Prostate gland (tissue), 2 donors: ENCODE measurements at places on chromosomes 11 and 22. TPM values are rescaled to one million over a fixed set of nuclear protein-coding genes. Genes with fewer than 3 reads are reported as not detected.

TRIM29 gene
- 73.7 TPM for total RNA-seq

ELP4 gene
- 23.0 TPM for total RNA-seq

SAA1 gene
- total RNA-seq = 64.1 TPM

OR5B21 gene
- total RNA-seq = not detected

THY1 gene
- 39.7 TPM for total RNA-seq

AP5B1 gene
- 18.8 TPM for total RNA-seq

MYRF gene
- 0.77 TPM for total RNA-seq

SMTNL1 gene
- total RNA-seq = 1.4 TPM

FGF3 gene
- total RNA-seq = not detected

OR52I2 gene
- not detected for total RNA-seq

SLC22A12 gene
- not detected for total RNA-seq

SLC25A1 gene
- 79.1 TPM for total RNA-seq

DNA sequence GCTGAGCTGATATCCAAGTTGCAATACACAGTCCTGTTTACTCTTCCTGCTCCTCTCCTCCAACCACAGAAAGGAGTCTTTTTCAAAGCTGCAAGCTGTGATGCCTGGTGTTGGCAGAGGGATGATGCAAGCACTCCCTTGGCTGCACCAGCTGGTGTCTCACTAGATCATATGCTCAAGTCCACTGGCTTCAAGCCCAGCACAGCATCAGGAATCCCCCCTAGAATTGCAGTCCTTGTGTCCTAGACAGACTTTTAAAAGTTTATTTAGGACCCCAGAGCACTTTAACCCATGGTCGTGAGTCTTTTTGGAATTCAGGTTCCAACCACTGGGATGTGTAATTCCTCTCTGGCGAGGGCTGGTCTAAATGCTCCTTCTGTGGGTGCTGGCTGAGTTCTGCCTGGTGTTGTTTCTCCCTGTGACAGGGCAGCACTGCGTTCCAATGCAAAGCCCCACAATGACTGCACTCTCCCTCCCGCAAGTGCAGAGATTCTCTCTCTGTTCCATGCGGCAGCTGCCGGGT, 1.9 kb upstream of the HEPN1 start:
- H3K4me3 ChIP-seq = no peak overlapping the region
- no peak overlapping the region for H3K27ac ChIP-seq
- H3K4me1 ChIP-seq = no peaks in the 10 kb centered on the region
- no peaks in the 10 kb centered on the region for H3K36me3 ChIP-seq
- no peak for DNase-seq

DNA sequence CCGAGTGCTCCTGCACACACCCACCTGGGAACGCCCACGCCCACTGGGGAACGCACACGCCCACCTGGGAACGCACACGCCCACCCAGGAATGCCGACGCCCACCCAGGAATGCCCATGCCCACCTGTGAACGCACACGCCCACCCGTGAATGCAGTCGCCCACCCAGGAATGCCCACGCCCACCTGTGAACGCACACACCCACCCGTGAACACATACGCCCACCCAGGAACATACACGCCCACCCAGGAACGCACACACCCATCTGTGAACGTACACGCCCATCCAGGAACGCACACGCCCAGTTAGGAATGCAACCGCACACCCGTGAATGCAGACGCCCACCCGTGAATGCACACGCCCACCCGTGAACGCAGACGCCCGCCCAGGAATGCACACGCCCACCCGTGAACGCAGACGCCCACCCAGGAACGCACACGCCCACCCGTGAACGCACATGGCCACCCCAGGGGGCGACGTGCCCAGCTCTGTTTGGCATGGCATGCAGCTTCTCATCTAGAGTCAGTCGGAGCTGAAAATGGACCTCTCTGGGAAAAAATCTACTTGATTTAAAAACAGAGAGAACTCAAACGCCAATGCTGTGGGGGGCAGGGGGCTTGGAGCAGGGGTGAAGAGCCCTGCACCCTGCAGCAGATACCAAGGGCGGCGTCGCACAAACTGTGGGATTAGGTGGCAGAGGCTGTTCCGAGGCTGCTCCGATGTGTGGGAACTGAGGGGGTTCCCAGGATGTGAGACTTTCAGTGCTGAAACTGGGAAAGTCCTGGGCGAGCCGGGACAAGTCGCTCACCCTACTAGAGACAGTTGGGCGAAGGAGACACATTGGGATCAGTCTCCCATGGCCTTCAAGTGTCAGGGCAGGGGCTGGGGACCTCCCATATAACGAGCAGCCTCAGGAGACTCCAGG, 83.3 kb downstream of the MYEOV start:
- no peaks in the 10 kb centered on the region for H3K27me3 ChIP-seq
- no peaks in the 10 kb centered on the region for H3K4me1 ChIP-seq
- no peak overlapping the region for H3K27ac ChIP-seq
- DNase-seq = peak; percentile 23

DNA sequence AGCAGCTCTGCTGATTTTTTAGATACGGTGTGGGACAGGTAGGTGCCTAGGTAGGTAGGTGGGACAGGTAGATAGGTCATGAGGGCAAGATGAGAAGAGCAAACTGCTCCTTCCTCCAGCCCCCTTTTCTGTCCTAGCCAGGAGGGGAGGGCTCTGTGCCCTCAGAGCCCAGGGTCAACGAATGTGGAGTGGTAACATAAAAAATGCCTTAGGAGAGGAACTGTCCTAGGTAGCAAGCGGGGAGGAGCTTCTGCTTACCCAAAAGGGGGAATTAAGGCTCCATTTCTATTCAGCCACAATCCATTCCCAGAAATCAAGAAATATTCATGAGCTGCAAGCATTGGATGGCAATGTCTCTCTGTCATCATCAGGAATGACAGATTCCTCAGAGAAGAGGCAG, 234.8 kb downstream of the GRIK4 start:
- no peaks in the 10 kb centered on the region for H3K4me1 ChIP-seq
- H3K36me3 ChIP-seq = no peaks in the 10 kb centered on the region
- H3K4me3 ChIP-seq = no peak overlapping the region
- DNase-seq = no peak

- no peaks in the 10 kb centered on the region for H3K36me3 ChIP-seq
- peak overlapping the region; percentile 94 for H3K27ac ChIP-seq
- peaks cover 4% of the 10 kb centered on the region for H3K4me1 ChIP-seq
- no peaks in the 10 kb centered on the region for H3K27me3 ChIP-seq
- no peak for DNase-seq
- no peak overlapping the region for H3K4me3 ChIP-seq
Measured at GRCh38 chr11:94767291-94767690, 865 bp upstream of the AMOTL1 start.

- H3K36me3 ChIP-seq = no peaks in the 10 kb centered on the region
- H3K27me3 ChIP-seq = no peaks in the 10 kb centered on the region
- H3K27ac ChIP-seq = no peak overlapping the region
- no peak for DNase-seq
Measured at GRCh38 chr11:6538456-6538855, 41.4 kb downstream of the DNHD1 start.

- H3K27ac ChIP-seq = no peak overlapping the region
- H3K27me3 ChIP-seq = no peaks in the 10 kb centered on the region
- no peak overlapping the region for H3K4me3 ChIP-seq
- H3K4me1 ChIP-seq = no peaks in the 10 kb centered on the region
- DNase-seq = no peak
Measured at GRCh38 chr11:129866311-129866710, 29.1 kb downstream of the NFRKB start.

- no peak for DNase-seq
- no peaks in the 10 kb centered on the region for H3K36me3 ChIP-seq
- H3K4me1 ChIP-seq = no peaks in the 10 kb centered on the region
Measured at GRCh38 chr11:80261776-80262175, 820.9 kb upstream of the TENM4 start.

DNA sequence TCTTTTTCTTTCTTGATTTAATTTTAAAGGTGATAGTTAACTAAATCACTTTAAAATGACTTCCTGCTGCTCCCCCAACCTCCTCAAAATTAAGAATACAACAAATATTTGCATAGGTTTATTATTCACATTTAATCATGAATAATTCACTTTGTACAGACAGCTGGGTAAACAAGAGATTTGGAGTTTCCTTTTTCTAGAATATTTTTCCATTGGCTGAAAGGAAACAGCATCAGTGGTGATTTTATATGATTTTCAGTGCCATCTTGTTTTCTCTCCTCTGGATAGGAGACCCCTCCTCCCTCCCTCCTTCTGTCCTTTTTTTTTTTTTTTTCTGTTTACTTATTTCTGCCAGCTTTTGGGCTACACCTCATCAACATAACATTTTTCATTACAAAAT, 60.5 kb downstream of the LIF start:
- no peaks in the 10 kb centered on the region for H3K27me3 ChIP-seq
- H3K36me3 ChIP-seq = no peaks in the 10 kb centered on the region
- no peaks in the 10 kb centered on the region for H3K4me1 ChIP-seq
- no peak for DNase-seq
- no peak overlapping the region for H3K4me3 ChIP-seq
